NB4 (cell line): ENCODE measurements at places on chromosomes 7 and 10.

DNA sequence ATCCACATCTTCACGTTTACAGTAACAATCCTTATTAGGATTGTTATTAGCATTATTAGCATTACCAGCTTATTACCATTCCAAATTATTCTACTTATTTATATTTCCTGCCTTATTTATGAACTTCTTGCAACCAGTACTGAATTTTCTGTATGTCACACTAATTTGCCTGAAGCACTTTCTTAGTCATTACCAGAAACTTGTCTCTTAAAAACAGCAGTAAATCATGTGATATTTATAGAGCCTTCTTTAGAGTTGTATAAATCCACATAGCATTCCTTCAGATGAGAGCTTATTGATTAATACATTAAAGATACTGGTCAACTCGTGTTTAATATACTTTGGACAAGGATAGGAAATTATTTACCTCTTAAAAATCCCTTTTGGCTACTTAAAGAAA is 618.6 kb downstream of the SUGCT start:
- DNase-seq = no peak

DNA sequence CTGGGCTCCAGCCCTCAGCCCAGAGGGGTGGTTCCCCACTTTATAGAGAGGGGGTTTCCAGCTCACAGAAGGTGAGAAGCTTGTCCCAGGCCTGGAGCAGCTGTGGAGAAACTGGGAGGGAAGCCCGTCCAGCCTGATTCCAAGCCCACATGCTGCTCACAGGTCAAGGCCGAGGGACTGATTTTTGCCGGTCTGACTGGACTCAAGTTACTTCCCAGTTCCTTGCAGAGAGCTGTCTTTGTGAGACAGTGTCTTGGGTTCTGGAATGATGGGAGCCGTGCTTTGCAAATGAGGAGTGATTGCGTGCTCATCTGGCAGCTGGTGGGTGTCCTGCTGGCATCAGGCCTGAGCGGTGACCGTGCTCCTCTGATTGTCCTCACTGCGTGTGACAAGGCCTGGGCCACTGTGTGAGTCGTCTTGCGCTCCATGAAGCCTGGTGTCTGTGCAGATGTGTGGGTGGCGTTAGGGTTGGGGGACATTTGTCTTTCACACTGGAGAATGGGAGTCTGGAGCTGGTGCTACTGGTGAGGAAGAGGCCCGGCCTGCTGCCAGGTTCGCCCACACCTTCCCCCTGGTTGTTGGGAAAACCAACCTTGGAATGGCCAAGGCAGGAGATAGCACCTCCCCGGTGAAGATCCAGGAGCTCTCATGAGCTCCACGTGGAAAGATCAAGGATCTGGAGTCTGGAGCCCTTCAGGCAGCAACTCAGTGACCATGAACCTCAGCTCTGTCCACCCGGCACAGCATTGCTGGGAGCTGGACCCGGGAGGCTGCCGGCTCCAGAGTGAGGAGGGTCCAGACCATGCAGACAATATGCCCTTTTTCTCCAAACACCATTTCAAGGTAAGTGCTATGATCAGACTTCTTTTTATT is 129.6 kb downstream of the SMURF1 start:
- no peak for DNase-seq

- peak; percentile 71 for DNase-seq
Observed at GRCh38 chr7:95899919-95900513, 127.7 kb downstream of the DYNC1I1 start.

DNA sequence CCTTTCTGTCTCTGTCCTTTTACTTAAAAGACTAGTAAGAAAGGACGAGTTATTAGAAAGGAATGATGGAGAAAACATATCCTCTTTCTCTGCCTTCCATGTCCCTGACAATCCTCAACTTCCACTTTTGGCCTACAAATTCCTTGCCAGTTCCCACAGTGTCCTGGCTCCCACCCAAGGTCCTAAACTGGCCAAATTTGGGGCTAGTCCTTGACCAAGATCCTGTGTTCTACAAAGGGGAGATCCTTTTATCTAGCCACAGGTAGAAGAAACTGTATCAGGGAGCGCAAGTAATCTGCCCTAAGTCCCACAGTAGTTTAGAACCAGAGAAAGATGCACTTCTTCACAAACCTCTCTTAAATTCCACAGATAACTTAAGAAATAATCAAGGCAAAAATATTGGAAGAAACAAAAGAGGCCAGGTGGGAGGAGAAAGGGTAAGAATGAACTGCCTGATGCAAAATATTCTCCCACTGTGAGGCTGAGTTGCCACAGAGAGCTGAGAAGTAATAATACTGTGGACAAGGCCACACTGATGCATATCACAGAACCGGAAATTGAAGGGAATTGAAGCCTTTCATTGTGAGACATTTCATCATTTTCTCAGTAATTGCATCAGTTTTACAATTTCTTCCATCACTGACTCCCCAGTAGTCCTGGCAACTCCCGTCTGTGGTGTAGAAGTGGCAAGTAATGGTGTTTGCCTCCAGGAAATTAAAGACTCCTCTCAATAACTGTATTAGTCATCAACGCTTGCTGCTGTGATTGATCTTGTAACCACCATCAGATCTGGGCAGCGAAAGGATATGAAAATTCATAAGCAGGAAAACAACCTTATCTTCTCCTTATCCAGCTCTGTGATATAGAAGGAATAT is 47.2 kb downstream of the DNAJC12 start:
- DNase-seq = peak; percentile 84

DNA sequence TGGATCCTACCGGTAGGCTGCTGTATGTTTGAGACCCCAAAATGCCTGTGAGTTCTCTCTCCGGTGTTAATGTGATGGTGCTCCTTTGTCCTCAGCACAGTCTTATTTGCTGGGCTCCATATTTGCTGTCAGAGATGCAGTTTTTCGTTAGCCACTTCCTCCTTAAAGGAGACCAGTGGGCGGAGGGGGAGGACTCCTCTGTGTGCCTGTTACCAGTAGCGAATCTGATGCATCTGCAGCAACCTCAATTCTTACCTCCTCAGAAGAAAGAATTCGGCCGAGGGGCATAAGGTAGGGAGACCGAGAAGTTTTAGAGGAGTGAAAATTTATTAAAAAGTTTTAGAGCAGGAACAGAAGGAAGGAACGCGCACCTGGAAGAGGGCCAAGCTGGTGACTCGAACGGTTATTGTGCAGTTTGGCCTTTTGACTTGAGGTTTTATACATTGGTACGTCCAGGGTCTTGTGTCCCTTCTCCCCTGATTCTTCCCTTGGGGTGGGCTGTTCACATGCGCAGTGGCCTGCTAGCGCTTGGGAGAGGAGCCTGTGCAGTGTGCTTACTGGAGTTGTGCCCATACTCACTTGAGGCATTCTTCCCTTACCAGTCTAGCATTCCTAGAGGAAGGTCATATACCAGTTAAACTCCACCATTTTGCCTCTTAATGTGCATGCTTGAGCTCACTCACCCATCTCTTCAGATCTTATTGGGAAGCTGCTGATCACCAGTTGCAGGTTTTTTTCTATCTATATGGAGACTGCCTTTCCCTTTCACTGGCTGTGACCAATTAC is 49.5 kb downstream of the GNAI1 start:
- DNase-seq = no peak

GRCh38 chr10:113095419-113096127 is 145.5 kb downstream of the TCF7L2 start:
- no peak for DNase-seq

- no peak for DNase-seq
Observed at GRCh38 chr7:128155100-128155740, 85.9 kb upstream of the LEP start.

GRCh38 chr10:77978360-77978759 is 51.0 kb downstream of the POLR3A start:
- no peak for DNase-seq

DNA sequence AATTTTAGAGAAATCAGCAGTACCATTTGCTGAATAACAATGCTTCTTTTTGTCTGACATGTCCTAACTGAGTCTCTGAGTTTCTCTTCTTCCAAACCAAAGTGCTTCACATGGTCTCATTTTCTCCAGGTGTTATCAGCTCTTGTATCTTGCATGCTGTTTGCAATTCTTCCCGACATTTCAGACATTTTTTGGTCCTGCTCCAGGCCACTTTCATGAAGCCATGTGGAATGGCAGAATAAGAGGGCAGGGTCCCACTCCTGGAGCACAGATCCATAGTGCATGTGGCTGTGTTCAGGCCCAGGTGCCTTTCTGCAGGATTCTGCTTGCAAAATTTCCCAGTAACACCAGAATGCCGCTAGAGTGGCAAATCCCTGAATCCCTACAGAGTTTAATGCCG is 916.2 kb downstream of the NXPH1 start:
- no peak for DNase-seq

DNA sequence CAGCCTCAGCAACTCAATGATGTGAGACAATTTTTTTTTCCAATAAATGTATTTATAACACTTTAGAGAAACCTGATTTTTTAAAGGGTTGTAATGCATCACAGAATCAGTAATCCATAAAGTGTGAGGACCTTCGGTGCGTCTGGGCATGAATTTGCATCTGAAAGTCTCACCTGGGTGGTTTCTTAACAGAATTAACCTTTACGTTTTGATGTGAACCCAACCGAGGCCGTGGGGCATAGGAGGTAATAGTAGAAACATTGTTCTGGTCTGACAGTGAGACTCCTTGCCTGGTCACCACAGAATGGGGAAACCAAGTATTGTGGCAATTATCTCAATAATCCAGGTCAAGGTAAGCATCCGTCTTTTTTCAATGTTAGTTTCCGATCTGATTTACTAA is 114.6 kb downstream of the PRKCQ start:
- DNase-seq = no peak

GRCh38 chr10:43040482-43041256 is 36.2 kb upstream of the RET start:
- DNase-seq = no peak

GRCh38 chr10:28520346-28520745 is 12.6 kb upstream of the WAC start:
- DNase-seq = no peak

DNA sequence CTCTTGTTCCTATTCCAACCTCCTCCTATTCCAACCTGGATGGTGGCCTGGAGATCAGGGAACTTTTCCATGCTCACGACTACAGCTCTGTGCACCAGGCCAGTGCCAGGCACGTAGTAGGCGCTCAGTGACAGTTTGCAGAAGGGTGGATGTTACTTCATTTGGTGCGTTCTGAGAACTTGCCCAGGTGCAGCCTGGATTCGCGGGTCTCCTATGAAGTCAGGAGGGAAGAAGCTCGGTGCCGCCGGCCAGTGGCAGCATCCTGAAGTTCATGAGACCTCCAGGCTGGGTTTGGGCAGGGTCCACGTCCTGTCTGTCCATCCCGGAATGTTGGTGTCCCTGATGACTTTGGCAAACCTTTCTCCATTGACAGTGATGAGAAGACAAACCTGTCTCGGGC is 21.3 kb downstream of the LHPP start:
- no peak for DNase-seq

DNA sequence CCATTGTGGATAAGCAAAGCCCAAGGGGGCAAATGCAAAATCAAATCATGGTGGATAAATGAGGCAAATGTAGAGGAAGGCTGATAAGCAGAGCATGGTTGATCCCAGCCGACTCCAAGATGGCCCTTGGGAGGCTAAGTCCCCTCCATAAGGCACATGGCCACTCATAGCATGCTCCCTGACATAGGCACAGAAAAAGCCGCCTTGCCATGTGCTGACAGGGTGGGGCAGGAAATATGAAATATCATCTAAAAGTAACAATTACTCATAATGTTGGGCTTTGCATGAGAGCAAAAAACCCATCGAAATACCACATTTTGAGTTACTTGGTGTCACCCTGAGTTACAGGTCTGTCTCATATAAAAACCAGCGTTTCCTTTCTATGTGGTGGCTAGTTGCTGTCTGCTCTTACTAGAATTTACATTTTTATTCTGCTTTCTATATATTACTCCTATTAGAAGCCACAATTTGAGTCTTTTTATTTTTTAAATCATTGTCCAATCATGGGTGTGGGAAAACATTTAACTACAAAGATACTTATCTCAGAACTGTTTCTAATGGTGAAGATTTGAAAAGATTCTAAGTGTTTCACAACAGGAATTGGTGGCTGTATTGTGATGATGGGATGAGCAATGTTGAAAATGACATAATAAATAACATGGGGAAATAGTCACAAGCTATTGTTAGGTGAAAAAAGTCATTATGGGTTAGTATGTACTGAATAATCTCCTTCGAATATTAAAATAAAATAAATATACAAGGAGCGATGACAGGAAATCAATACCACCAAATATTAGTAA is 102.7 kb downstream of the CUBN start:
- no peak for DNase-seq

- no peak for DNase-seq
Observed at GRCh38 chr10:98920807-98921206, 314.8 kb downstream of the HPSE2 start.

GRCh38 chr7:70325509-70326101 is 727.3 kb downstream of the AUTS2 start:
- peak; percentile 32 for DNase-seq

- DNase-seq = no peak
Observed at GRCh38 chr7:36982766-36983165, 258.5 kb upstream of the AOAH start.

- DNase-seq = peak; percentile 50
Observed at GRCh38 chr10:97687785-97688781, 1.0 kb upstream of the AVPI1 start.

DNA sequence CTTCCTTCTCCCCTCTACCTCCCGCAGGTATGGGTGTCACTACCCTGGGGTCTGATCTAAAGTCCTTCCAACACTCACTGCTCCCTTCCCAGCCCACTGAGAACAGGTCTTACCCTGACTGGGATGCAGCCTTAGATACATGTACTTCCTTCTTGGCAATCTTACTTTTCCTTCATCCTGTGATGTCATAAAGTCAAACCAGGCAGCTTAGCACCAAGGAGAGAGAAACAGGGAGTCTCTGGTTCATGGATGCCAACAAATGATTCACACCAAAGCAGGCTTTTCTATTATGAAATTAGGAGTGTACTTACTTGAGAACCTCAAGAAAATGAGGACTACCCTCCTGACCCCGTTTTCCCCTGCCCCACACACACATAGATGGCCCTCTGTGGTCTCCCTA is 111.0 kb upstream of the KMT2E start:
- no peak for DNase-seq

DNA sequence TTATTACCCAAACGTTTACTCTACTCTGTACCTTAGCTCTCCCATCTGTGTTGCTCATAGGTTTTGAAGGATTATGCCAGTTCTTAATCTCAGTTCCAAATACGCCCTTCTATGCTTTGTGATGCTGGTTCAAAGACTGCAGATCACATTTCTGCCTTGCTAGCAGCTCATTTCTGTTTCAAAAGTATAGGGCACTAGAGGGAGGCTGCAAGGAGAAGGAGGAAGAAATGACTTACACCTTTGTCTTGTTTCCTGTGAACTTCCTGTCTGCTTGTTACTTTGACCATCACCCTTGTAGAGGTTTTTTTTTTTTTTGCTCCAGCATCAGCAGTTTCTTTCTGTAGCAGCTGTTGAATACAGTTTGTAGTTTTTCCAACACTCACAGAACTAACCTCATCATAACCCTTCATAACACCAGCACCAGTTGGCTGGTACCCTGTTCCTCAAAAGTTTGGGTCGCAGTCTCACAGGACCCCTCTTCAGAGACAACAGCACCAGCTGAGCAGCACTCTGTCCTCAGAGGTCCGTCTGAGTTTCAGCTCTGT is 16.5 kb downstream of the SLK start:
- peak; percentile 21 for DNase-seq

- DNase-seq = no peak
Observed at GRCh38 chr7:20282959-20283358, 47.7 kb upstream of the ITGB8 start.

- peak; percentile 22 for DNase-seq
Observed at GRCh38 chr7:81638198-81638597, 131.6 kb downstream of the HGF start.
